GM12865 (cell line): ENCODE measurements at places on chromosomes 1 and 21.

- no peak for DNase-seq
Observed at GRCh38 chr1:27968692-27969091, 8.9 kb downstream of the XKR8 start.

GRCh38 chr1:165890684-165891083 is 63.3 kb downstream of the UCK2 start:
- no peak for DNase-seq

- DNase-seq, result no peak
Observed at GRCh38 chr1:92031281-92032110, 1.7 kb downstream of the EPHX4 start.

DNA sequence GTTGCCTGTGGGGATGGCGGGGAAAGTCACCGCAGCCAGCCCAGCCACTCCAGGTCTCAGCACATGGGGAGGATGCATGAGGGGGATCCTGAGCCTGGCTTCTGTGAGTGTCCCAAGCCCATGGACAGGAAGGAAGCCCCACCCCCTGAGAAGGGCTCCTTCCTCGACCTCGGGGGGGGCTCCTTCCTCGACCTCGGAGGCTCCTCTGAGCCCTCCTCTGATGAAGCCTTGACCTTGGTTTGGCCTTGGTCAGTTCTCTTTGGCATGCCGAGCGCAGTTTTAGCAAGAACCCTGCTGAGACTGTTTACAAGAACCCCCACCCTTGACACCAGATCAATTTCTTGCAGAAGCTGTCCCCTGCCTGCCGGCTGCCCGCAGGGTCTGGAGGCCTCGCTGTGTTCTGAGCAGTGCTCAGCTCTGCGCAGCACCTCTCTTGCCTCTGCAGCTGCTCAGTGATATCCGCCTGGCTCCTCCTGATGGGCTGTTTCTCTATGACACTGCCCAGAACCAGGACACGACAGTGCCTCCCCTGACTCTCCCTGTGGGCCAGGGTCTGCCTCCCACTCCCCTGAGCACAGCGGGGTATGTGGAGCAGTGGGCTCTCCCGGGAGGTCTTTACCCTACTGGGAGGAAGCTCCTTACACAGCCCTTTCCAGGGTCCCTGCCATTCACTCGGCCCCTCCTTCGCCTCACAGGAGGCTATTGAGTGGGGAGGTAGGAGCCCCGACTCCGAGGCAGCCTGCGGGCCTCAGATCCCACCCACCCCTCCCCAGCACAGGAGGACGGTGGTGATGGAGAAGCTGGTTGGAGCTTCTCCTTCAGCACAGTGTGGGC is 15.4 kb downstream of the ACTRT2 start:
- no peak for DNase-seq

- DNase-seq, result no peak
Observed at GRCh38 chr1:180156201-180156600, 1.5 kb downstream of the QSOX1 start.

DNA sequence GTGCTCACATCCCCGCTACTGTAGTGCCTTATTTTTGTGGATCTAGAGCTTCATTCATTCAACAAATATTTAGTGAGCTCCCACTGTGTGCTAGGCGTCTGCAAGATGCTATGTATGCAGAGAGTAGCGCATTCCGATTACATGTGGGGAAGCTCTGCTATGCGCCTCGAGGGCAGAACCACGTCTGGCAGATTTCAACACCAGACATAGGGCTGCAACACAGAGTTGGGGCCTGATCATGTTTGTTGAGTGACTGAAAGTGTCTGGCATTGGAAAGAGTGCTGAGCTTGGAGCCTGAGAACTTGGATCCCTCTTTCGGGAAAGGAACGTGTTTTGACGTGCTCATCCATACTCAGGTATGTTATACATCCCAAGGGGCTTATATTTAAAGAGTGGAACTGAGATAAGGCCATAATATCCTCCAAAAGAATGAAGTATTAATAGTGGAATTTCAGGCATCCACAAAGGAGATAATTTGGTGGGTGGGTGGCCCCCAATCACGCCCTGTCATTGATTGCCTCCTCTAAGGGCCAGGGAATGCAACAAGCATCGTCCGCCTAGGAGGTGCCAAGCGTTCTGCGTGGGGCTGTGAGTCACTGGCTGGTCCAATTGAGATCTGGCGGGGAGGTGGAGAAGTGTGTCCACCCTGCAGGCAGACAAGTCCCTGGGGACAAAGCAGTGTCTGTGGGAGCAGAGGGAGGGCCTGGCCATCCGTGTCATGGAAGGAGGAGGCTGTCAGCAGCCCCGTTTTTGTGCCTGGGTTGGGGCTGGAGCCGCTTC is 62.8 kb upstream of the ZBTB40 start:
- no peak for DNase-seq

DNA sequence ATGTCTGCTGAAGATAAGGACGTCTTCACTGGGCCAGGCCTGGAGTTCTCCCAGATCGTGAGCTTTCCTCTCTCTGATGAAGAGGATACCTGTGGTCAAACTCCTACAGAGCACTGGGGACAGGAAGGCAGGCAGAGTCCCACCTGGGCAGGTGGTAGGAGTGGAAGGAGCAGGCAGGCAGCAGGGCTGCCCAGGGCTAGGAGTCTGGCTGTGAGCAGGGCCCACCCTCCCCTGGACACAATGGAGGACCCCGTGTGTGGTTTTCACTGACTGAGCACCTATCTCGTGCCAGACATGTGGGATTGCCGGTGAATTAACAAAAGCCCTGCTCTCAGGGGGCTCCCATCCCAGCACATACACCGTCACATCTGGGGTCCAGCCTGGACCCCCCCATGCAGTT is 4.9 kb upstream of the SAMD11 start:
- no peak for DNase-seq

DNA sequence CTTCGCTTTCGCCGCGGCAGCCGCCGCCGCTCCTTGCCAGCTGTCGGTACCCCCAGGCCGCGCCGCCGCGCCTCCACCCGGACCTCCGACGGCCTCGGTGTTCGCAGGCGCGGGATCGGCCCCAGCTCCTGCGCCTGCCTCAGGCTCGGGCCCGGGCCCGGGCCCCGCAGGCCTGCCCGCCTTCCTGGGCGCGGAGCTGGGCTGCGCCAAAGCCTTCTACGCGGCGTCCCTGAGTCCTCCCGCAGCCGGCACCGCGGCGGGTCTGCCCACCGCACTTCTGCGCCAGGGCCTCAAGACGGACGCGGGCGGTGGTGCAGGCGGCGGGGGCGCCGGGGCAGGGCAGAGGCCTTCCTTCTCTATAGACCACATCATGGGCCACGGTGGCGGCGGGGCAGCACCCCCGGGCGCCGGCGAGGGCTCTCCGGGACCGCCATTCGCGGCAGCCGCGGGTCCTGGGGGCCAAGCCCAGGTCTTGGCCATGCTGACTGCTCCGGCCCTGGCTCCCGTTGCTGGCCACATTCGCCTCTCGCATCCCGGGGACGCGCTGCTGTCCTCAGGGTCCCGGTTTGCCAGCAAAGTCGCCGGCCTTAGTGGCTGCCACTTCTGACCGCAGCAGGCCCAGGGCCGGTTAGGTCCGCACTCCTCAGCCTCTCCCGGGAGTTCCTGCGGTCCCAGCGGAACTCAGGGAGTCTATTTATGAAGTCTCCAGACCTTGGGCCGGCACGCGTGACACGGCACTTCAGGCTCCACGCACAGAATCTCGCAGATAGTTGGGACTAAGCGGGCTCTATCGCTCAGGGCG is 1.4 kb downstream of the FOXD2 start:
- no peak for DNase-seq

GRCh38 chr1:210647406-210648333 is 319.0 kb downstream of the HHAT start:
- no peak for DNase-seq

GRCh38 chr21:31546443-31547170 is 112.9 kb upstream of the SOD1 start:
- no peak for DNase-seq

- no peak for DNase-seq
Observed at GRCh38 chr1:48777219-48777895, 666 bp upstream of the BEND5 start.

GRCh38 chr1:109769330-109770078 is 5.8 kb upstream of the EPS8L3 start:
- no peak for DNase-seq

DNA sequence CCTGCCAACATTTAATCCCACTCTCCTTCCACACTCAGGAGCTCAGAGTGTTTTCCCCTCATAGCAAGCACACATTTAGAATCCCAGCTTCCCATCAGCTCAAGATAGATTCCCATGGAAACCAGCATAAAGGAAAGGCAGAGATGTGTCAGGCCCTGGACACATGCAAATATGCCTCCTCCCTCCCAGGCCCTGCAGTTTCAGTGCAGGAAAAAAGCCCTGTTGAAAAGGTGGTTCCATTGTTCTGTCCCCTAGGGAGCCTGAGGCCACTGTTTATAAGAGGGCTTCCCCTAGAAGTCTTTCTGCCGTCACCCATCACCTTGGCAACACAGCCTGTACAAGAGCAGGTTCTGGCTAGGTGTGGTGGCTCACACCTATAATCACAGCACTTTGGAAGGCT is 3.6 kb downstream of the CACNA1S start:
- peak; percentile 17 for DNase-seq
